ENCODE measurements at places on chromosomes 7 and 10.

DNA sequence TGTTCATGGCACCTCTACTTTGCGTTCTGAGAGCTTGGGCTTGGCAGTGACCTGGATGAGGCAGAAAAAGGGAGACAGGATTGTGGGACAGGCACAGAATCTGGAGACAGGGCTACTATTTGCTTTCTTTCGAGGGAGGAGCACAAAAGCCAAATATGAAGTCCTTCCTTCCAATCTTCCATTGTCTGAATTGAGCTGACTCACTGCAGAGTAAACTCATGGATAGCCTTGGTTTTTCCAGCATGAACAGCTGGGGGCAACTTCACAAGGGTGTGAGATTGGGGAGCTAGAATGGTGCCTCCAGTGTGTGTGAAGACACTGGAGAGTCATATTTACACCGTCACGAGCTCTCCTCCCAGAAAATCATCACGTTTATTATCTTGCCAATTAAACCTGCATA, 55.6 kb upstream of the NRP1 start:
- DNase-seq: no peak

- DNase-seq: no peak
Measured at GRCh38 chr7:110421490-110422241, 669.3 kb upstream of the LRRN3 start.

GRCh38 chr7:156673454-156673853, 32.9 kb downstream of the RNF32 start:
- DNase-seq: no peak

GRCh38 chr7:154613811-154614210, 389.1 kb downstream of the PAXIP1 start:
- no peak for DNase-seq

- no peak for DNase-seq
Measured at GRCh38 chr10:5841965-5842364, 28.7 kb upstream of the GDI2 start.

DNA sequence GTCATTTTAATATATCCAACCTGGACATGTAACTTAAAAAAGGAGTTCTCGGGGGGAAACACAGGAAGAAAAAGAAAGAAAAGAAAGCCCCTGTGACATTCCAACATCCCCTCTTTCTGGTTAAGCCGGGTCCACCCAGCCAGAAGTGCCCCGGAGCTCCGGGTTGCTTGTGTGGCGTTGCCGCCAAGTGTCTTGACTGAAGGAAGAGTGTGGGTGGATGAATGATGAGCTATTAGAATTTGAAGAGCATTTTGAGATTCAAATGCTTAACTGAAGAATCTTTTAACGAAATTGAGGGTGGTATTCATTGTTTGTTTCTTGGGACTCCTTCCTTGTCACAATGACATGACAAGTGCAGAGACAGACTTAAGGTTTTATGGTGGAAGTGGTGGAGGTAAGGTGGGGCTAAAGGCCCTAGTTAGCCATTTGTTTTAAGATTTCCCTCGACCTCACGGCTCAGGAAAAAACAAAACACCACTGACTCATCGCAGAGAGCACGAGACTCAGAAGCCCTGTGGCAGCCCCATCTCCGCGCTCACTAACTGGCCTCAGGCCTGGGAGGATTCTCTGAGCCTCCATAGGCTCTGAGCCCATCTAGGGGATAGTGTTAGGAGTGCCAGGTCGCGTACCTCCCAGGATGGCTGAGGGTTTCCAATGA, 1.8 kb upstream of the GLI3 start:
- DNase-seq: no peak

- peak; percentile 55 for DNase-seq
Measured at GRCh38 chr10:100184840-100185239, 989 bp downstream of the ERLIN1 start.

DNA sequence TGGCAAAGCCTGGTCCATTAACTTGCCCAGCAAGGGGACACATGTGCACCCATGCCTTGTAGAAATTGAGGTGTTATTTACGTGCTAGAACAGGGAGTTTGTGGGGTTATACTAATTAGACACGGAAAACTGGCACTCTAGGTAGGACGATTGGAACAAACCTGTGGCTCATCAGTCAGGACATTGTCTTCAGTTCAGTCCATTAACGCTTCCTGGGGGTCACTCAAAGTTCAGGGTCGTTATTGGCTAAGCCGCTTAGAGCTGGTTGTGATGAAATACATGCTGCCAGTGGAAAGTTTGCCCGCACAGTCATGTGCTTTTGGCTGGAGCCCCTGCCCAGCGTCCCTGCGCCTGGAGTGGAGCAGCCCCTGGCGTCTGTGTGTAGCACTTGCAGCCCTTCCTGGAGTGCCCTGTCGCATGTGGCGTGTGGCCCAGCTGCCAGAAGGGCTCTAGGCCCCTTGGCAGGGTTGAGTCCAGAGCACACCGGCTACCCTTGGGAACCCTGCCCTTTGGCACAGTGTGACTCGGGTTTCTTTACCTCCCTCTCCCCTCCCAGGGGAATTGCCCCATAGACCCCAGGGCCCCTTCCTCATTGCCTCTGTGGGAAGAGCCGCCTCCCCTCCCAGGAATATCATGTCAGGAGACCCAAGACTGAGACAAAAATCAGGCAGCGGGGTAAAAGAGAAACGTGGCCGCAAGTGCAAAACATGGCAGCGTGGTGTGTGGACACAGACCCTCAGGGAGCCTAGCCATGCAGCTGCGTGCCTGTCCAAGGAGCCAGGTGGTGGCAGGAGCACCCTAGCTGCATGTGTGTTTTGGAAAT, 9.8 kb downstream of the ZNF775 start:
- DNase-seq: peak; percentile 99

DNA sequence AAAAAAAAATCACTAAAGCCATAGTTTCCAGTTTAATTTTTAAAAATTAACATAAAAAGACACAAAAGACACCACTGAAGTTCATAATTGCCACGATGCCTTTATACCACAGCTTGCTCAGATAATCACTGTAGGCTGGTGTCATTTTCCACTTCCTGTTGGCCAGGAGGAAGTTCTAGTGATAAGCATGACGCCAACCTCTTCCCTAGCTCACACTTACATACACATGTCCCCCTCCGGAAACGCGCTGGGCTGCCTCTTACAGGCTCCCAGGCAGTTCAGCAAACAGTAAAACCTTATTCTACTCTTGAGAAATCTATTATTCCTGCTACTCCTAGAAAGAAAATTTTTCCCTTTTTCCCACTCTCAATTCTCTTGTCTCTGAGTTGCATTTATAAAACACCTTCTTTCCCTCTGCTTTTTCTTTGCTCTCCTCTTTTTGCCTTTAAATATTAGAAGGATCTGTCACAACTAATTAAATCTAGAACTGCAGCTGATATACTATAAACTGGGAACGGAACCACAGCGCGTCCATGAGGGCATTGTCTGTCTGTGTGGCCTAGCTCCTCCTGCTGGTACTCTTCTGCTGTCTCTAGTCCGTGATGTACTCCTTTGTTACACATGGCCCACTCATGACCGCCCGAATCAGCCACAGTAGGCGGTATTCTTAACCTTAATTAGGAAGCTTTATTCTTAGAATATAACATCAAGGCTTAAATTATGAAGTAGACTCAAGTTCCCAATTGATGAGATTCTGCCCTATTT, 664.9 kb downstream of the CNTNAP2 start:
- DNase-seq: peak; percentile 36

DNA sequence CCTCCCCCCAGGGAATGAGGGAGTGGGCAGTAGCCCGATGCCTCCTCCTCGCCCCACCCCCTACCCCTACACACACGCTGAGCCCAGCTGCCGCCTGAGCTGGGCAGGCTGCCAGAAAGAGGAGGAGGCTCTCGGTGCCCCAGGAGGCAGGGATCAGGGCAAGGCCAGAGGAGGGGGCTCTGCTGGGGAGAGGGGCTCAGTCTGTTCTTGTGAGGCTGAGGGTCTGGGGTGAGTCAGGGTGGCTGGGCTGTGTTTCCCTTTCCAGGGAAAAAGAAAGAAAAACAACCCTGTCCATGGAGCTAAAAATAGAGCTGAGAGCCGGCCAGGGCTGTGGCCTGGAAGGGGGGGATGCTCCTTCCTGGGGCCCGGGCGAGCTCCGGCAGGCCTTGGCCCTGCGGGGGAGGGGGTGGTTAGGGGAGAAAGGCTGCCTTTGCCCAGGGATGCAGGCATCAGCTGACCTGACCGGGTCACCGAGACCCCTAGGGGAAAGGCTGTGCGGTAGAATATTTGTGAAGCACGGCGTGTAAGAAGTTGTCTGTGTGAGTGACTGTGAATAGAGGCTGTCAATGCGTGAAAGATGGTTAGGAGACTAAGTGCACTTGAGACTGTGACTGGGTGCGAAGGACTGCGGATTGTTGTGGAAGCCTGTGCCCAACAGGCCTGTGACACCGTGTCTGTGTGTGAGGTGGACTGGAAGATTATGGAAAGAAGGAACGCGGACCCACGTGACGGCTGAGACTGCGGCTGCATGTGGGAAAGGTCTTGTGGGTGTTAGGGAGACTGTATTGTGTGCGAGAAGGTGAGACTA, 1.2 kb upstream of the LZTS2 start:
- peak; percentile 70 for DNase-seq

- no peak for DNase-seq
Measured at GRCh38 chr10:43186150-43186549, 47.9 kb downstream of the CSGALNACT2 start.

- no peak for DNase-seq
Measured at GRCh38 chr10:133461027-133461426, 7.3 kb downstream of the SCART1 start.

DNA sequence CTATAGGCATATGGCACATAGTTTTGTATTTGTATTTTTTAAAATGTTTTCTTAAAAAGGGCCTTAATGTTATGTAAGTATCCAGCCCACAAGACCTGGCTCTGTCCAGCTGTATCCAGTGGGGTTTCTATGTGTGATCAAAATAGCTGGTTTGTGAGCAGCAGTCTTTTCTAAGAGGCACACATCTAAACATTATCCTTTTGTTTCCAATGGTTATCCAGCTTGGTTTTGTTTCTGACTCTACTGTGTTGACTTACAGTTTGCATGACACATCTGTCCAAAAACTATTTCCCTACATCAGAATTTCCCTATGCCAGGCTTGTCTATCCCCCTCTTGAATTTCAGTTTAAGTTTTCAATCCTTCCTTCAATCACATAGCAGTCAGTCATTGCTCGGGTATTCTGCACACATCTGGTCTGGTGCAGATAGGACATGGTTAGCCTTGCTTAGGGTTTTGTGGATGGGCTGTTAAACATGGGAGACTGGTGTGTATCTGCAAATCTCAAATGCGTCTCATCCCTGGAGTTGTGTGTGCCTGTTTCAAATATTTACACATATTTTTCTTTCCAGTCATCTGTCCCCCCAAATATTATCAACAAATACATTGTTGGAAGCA, 104.2 kb downstream of the SAMD9 start:
- DNase-seq: no peak

DNA sequence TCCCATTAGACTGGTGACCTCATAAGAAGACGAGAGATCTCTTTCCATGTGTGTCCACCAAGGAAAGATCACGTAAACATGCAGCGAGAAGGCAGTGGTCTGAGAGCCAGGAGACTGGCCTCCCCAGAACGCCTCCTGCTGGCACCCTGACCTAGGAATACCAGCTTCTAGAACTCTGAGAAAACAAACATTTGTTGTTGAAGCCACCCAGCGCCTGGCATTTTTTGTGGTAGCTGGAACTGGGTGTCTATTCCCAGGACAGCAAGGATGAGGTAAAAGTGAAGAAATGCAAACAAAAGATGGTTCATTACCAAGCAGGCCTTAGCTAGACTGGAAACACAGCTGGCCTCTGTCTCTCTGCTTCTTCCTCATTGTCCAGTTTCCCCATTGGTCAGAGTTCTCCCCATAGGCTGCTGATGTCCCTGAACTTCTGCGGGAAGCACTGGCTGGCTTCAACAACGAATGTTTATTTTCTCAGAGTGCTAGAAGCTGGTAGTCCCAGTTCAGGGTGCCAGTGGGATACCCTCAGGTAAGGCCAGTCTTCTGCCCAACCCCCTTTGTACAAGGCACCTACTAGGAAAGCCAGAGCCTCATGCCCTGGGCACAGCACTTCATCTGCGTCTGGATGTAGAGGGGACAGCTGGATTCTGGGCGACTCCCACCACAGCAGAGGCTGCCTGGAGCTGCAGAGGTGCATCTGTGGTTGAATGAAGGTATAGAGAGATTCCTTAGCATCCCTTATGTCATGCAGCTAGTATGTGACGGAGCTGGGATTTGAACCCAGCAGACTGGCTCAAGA, 304.9 kb downstream of the TCERG1L start:
- DNase-seq: no peak

- DNase-seq: no peak
Measured at GRCh38 chr10:111877258-111877657, 306.3 kb downstream of the GPAM start.

DNA sequence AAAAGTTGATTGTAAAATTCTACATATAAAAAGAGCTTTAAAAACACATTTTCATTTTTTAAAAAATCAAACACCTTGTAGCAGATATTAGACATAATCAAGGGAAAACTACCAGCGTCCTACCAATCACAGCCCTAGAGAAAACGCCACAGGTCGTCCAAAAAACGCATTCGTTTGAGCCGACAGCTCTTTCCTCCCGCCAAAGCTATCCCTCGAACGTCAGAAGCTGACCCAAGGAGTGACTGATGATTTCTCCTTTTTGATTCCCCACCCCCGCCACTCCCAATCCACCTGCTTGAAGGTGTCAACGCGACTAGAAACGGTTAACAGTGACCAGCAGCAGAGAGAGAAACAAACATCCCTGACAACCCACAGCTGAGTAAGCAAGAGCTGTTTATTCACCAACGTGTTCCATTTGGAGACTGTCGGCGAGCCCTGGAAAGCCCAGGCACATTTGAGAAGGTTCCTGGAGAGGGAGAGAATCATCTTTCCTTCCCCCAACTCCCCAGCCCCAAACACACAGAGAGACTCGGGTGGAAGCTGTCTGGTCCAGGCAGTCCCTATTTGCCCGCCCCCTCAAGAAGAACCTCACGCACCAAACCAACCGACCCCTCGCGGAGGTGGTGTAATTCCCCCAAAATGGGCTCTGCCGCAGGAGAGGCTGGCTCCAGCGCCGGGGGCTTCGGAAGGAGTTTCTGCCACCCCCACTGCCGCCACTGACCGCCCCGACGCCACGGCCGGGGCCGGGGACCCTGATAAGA, 622 bp downstream of the CPEB3 start:
- no peak for DNase-seq

DNA sequence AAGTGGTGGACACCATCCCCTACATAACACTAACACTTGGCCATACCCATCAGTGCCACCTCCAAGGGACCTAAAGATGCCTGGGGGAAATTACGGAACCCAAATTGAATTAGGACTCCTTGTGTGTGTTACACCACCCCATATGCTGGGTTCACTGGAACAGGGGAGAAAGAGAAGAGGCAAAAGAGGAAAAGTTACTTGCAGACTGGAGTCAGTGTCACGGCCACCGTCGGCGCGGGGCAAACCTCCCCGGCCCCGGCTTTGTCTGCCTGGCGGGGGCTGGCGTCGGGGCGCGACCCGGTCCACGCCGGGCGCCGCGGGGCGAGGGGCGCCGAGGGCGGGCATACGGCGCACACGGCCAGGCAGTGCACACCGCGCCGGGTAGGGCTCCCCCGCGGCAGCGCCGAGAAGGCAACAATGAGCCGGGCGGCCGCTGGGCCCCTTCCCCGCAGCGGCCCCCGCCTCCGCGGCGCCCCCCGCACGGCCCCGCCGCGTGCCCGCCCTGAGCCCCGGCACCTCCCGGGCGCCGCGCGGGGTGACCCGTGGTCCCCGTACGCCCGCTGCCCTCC, 171.1 kb downstream of the FAM107B start:
- peak; percentile 35 for DNase-seq
